BJ (cell line): ENCODE measurements at places on chromosomes 1 and 21.
A peak's percentile ranks its signal among the peaks of the same experiment; 100 is the strongest.

DNA sequence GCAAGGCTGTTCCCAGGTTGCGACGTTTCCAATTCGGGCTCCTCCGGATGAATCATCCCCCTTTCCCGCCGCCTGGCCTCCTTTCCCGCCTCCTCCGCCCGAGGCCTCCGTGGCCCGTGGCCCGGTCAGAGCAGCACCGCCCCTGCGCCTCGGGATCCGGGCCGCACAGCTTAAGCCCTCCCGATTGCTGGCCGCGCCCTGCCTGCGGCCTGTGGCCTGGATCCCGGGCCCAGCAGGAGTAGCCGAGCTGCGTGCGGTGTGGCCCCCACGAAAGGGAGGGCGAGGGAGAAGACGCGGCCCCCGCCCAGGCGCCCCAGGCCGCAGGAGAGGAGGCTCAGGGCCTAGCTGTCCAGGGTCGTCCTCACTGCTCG, 1.0 kb downstream of the TMEM200B start:
- DNase-seq = peak; percentile 32

GRCh38 chr1:43973981-43974442, 748 bp upstream of the ATP6V0B start:
- no peak for DNase-seq

- DNase-seq = no peak
These were observed 797 bp upstream of the USP1 start for GRCh38 chr1:62436039-62436465.

GRCh38 chr1:244759158-244759557, 76.3 kb upstream of the COX20 start:
- no peak for DNase-seq

- no peak for DNase-seq
These were observed 70.5 kb upstream of the CTTNBP2NL start for GRCh38 chr1:112325504-112325903.

DNA sequence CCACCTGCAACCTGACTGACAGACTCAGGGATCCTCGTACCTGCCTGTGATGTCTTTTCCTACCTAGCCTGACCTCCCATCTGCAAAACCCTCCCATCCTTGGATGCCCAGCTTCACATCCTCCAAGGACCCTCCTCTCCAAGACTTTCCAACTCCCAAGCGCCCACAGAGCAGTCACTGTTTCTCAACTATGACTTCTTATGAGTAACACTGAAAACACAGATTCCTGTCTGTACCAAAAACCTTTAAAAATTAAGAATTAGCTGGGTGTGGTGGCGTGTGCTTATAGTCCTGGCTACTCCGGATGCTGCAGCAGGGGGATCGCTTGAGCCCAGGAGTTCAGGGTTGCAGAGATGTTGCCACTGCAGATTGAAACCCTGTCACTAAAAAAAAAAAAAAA, 181.9 kb downstream of the PSMG1 start:
- no peak for DNase-seq

DNA sequence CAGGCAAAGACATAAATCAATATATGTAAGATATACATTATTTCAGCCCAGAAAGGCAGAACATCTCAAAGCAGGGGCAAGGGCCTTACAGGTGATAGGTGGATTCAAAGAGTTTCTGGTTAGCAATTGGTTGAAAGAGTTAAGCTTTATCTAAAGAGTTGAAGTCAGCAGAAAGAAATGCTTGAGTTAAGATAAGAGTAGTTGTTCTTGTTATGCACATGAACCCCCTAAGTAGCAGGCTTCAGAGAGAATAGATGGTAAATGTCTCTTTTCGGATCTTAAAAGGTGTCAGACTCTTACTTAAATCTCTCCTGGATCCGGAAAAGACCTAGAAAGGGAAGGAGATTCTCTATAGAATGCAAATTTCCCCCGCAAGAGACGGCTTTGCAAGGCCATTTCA, 8.3 kb upstream of the ZBTB40 start:
- no peak for DNase-seq

GRCh38 chr1:81549588-81550127, 251.1 kb upstream of the ADGRL2 start:
- no peak for DNase-seq

DNA sequence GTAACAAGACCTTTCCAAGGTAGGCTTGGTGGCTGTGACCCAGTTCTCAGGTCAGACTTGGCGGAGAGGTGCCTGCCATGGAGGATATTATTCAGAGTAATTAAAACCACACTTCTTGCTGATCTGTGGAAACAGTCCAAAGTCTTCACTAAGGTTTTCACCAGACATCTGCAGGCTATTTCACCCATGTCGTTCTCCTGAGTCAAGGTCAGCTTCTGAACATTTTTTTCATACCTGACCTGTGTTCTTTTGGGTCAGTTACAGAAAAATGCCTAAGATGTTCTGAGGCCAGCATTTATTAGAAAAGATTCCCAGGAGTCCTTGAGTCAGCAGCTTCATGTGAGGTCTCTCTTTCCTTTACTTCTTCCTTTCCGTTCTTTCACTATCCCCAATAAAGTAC, 54.9 kb downstream of the RGL1 start:
- DNase-seq = no peak

DNA sequence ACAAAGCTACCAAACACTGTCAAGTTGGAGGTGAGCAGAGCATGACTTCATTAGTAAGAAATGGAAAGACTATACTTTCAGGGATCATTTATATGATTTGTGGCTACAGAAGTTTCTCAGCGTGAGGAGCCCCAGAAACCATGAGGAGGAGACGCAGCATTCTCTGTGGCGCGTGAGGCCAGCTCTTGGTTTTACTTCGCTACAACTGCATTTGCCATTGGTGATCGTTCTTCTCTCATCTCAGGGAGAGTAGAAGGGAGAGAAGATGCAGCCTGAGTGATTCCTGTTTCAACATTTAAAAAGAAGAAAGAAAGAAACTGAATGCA, 94.5 kb upstream of the ATP1A1 start:
- DNase-seq = no peak
